Thoracic aorta (tissue), 2 donors: ENCODE measurements at places on chromosomes 5 and 9.

- H3K4me3 ChIP-seq = no peak overlapping the region
- no peak overlapping the region for H3K27ac ChIP-seq
- no peak for DNase-seq
- H3K4me1 ChIP-seq = no peaks in the 10 kb centered on the region
- H3K27me3 ChIP-seq = no peaks in the 10 kb centered on the region
Measured at GRCh38 chr9:93979721-93980120, 24.6 kb upstream of the BARX1 start.

DNA sequence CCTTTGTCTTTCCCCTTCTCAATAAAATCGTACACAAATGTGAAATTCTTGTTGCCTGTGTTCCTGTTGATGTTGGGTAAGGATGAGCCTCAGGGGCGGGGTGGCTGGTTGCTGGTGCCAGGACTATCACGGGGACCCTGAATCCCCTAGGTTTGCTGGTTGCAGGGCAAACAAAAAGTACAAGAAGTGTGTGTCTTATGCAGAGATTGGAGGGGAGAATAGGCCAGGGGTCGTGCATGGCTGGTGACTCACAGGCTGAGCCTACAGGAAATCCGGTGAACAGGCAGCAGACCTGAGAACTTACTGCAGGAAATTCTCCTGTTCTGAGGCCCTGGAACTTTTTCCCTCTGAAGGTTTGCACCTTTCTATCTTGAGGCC lies 5.5 kb downstream of the ANXA2R start:
- H3K36me3 ChIP-seq = no peaks in the 10 kb centered on the region
- H3K4me1 ChIP-seq = no peaks in the 10 kb centered on the region
- DNase-seq = no peak
- no peaks in the 10 kb centered on the region for H3K27me3 ChIP-seq
- no peak overlapping the region for H3K4me3 ChIP-seq
- no peak overlapping the region for H3K27ac ChIP-seq

- no peak for DNase-seq
- no peak overlapping the region for H3K4me3 ChIP-seq
- no peak overlapping the region for H3K27ac ChIP-seq
- no peaks in the 10 kb centered on the region for H3K36me3 ChIP-seq
- H3K27me3 ChIP-seq = no peaks in the 10 kb centered on the region
- H3K4me1 ChIP-seq = no peaks in the 10 kb centered on the region
Measured at GRCh38 chr5:93371893-93372292, 209.1 kb downstream of the NR2F1-AS1 start.

GRCh38 chr9:35746583-35746982 lies 2.4 kb downstream of the GBA2 start:
- peaks cover 41% of the 10 kb centered on the region for H3K36me3 ChIP-seq
- peaks cover 54% of the 10 kb centered on the region for H3K4me1 ChIP-seq
- H3K4me3 ChIP-seq = peak overlapping the region; percentile 98

DNA sequence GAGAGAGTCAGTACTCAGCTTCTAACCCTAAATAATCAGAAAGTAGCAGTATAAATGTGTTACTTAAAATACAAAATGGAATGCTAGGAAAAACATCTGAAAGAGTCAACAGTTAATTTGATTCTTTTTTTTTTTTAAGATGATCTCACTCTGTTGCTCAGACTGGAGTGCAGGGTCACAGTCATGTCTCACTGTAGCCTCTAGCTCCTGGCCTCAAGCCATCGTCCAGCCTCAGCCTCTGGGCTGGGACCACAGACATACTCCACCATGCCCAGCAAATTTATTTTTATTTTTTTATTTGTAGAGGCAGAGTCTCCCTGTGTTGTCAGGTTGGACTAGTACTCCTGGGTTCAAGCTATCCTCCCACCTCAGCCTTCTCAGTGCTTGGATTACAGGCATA lies 424.9 kb downstream of the IRX2 start:
- H3K4me1 ChIP-seq = no peaks in the 10 kb centered on the region
- no peak for DNase-seq
- H3K36me3 ChIP-seq = no peaks in the 10 kb centered on the region

- H3K4me3 ChIP-seq = no peak overlapping the region
- H3K27ac ChIP-seq = no peak overlapping the region
- no peak for DNase-seq
- H3K36me3 ChIP-seq = no peaks in the 10 kb centered on the region
- H3K4me1 ChIP-seq = peaks cover 4% of the 10 kb centered on the region
Measured at GRCh38 chr5:143801252-143801939, 10.6 kb upstream of the HMHB1 start.

- H3K27ac ChIP-seq = no peak overlapping the region
- H3K27me3 ChIP-seq = no peaks in the 10 kb centered on the region
- DNase-seq = no peak
- no peak overlapping the region for H3K4me3 ChIP-seq
Measured at GRCh38 chr9:19643875-19644274, 145.0 kb downstream of the SLC24A2 start.

- no peaks in the 10 kb centered on the region for H3K27me3 ChIP-seq
- peaks cover 12% of the 10 kb centered on the region for H3K4me1 ChIP-seq
- peak overlapping the region; percentile 100 for H3K4me3 ChIP-seq
- DNase-seq = no peak
- peaks cover 3% of the 10 kb centered on the region for H3K36me3 ChIP-seq
Measured at GRCh38 chr9:136482046-136482792, 621 bp downstream of the SEC16A start.

- no peak for DNase-seq
- H3K27me3 ChIP-seq = no peaks in the 10 kb centered on the region
- no peak overlapping the region for H3K27ac ChIP-seq
- H3K4me1 ChIP-seq = peaks cover 1% of the 10 kb centered on the region
- H3K4me3 ChIP-seq = no peak overlapping the region
Measured at GRCh38 chr9:132169672-132170392, 8.0 kb downstream of the NTNG2 start.

DNA sequence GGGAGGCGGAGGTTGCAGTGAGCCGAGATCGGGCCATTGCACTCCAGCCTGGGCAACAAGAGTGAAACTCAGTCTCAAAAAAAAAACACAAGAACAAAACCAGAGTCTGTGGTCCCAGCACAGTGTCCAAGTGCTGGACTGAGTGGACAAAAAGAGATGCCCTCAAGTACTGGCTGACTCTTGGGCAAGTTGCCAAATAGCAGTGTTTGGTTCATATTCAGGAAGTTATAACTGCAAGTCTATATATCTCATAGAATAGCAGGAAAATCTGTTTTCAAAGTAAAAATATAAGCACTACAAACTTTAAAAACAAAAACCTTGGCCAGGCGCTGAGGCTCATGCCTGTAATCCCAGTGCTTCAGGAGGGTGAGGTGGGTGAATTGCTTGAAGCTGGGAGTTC lies 7.3 kb downstream of the HABP4 start:
- H3K36me3 ChIP-seq = peaks cover 3% of the 10 kb centered on the region
- DNase-seq = no peak
- no peaks in the 10 kb centered on the region for H3K27me3 ChIP-seq
- no peak overlapping the region for H3K4me3 ChIP-seq
- H3K4me1 ChIP-seq = no peaks in the 10 kb centered on the region
- H3K27ac ChIP-seq = no peak overlapping the region

GRCh38 chr9:36826581-36826980 lies 207.5 kb downstream of the PAX5 start:
- no peak overlapping the region for H3K27ac ChIP-seq
- no peaks in the 10 kb centered on the region for H3K4me1 ChIP-seq
- H3K27me3 ChIP-seq = no peaks in the 10 kb centered on the region
- H3K36me3 ChIP-seq = no peaks in the 10 kb centered on the region
- no peak for DNase-seq
- H3K4me3 ChIP-seq = no peak overlapping the region

DNA sequence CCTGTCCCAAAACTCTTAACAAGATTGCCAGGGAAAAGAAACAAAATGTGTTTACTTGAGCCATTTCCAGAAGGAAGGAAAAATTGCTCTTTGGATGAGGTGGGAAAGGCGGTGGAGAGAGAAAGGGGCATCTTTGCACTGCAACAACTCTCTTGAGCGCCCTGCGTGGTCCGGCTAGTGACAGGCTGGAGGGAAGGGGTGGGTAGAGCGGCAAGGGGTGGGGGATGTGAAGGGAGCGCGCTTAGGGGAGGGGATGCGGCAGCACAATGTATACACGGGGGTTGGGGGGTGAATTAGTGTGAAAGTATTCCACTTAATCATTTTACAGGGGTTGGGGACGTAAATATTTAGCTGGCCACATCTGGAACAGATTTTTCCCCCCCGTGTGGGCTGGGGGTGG lies 1.3 kb downstream of the FGF10 start:
- H3K4me1 ChIP-seq = peaks cover 5% of the 10 kb centered on the region
- no peaks in the 10 kb centered on the region for H3K27me3 ChIP-seq
- no peaks in the 10 kb centered on the region for H3K36me3 ChIP-seq
- no peak overlapping the region for H3K27ac ChIP-seq
- peak overlapping the region; percentile 78 for H3K4me3 ChIP-seq

- H3K27ac ChIP-seq = no peak overlapping the region
- H3K4me3 ChIP-seq = no peak overlapping the region
- H3K36me3 ChIP-seq = no peaks in the 10 kb centered on the region
- no peaks in the 10 kb centered on the region for H3K27me3 ChIP-seq
Measured at GRCh38 chr9:9912459-9912858, 700.3 kb downstream of the PTPRD start.

GRCh38 chr5:171205375-171205774 lies 103.7 kb upstream of the TLX3 start:
- H3K4me1 ChIP-seq = no peaks in the 10 kb centered on the region
- no peaks in the 10 kb centered on the region for H3K36me3 ChIP-seq
- no peak overlapping the region for H3K4me3 ChIP-seq

GRCh38 chr5:171330021-171330420 lies 21.0 kb downstream of the TLX3 start:
- no peaks in the 10 kb centered on the region for H3K4me1 ChIP-seq
- no peak for DNase-seq
- H3K36me3 ChIP-seq = no peaks in the 10 kb centered on the region
- no peak overlapping the region for H3K27ac ChIP-seq

GRCh38 chr9:84655447-84655846 lies 14.1 kb upstream of the NTRK2 start:
- no peaks in the 10 kb centered on the region for H3K27me3 ChIP-seq
- H3K4me3 ChIP-seq = no peak overlapping the region
- H3K36me3 ChIP-seq = no peaks in the 10 kb centered on the region
- no peaks in the 10 kb centered on the region for H3K4me1 ChIP-seq

DNA sequence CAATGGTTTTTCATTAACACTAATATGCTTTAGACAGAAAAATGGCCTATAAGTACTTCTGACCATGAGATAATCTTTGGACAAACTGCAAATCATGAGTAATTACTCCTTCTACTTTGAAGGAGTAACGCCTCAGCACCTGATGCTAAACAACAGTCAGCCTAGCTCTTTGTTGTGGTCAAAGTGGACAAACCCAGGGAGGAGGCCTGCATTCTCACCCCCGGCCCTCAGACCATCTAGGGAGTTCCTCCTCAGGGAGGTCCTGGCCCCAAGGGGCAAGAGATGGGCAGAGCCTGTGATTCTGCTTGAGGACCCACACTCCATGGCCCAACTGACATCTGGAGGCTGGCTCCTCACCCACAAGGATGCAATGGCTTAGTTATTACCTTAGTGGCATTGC lies 48.2 kb upstream of the ANGPTL2 start:
- H3K4me1 ChIP-seq = no peaks in the 10 kb centered on the region
- H3K4me3 ChIP-seq = no peak overlapping the region
- no peak overlapping the region for H3K27ac ChIP-seq
- no peaks in the 10 kb centered on the region for H3K36me3 ChIP-seq
- no peaks in the 10 kb centered on the region for H3K27me3 ChIP-seq
- no peak for DNase-seq

GRCh38 chr9:110115826-110116542 lies 92.0 kb downstream of the C9orf152 start:
- no peak overlapping the region for H3K4me3 ChIP-seq
- H3K36me3 ChIP-seq = no peaks in the 10 kb centered on the region

- no peak for DNase-seq
- H3K36me3 ChIP-seq = no peaks in the 10 kb centered on the region
- no peak overlapping the region for H3K4me3 ChIP-seq
- no peak overlapping the region for H3K27ac ChIP-seq
- no peaks in the 10 kb centered on the region for H3K4me1 ChIP-seq
- no peaks in the 10 kb centered on the region for H3K27me3 ChIP-seq
Measured at GRCh38 chr5:35876922-35877321, 20.2 kb downstream of the IL7R start.
